BJ (cell line): ENCODE measurements at places on chromosomes 5 and 9.

GRCh38 chr9:137296670-137297664, 5.1 kb downstream of the NRARP start:
- no peak for DNase-seq

DNA sequence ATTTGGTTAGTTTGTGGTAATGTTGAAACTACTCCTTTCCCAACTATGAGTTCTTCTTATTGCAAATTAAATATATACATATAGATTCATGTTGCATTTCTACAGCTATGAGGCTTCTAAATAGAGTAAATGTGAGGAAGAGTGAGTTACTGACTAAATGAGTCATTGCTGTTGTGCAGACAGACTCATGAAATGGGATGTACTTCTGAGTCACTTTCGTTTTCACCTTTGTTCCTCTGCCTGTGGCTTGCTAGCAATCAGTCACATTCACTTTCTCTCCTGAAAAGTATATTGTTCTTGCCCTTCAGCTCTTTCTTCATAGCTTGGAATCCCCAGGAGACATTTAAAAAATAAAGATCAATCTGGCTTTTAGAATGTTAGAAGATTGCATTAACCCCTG, 295.5 kb upstream of the SMC2 start:
- DNase-seq: no peak

DNA sequence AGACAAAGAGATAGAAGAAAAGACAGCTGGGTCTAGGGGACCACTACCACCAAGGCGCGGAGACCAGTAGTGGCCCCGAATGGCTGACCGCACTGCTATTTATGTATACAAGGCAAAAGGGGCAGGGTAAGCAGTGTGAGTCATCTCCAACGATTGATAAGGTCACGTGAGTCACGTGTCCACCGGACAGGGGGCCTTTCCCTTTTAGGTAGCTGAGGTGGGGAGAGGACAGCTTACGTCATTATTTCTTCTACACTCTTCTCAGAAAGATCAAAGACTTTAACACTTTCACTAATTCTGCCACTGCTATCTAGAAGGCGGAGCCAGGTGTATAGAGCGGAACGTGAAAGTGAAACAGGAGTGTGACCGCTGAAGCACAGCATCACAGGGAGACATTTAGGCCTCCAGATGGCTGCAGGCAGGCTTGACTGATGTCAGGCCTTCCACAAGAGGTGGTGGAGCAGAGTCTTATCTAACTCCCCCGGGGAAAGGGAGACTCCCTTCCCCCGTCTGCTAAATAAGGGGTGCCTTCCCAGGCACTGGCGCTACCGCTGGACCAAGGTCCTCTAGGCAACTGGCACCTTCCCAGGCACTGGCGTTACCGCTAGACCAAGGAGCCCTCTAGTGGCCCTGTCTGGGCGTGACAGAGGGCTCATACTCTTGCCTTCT, 6.1 kb upstream of the PRR16 start:
- DNase-seq: no peak

- no peak for DNase-seq
Measured at GRCh38 chr9:108479989-108480652, 375.7 kb downstream of the ACTL7B start.

GRCh38 chr5:95773335-95774059, 42.4 kb downstream of the RHOBTB3 start:
- DNase-seq: no peak

DNA sequence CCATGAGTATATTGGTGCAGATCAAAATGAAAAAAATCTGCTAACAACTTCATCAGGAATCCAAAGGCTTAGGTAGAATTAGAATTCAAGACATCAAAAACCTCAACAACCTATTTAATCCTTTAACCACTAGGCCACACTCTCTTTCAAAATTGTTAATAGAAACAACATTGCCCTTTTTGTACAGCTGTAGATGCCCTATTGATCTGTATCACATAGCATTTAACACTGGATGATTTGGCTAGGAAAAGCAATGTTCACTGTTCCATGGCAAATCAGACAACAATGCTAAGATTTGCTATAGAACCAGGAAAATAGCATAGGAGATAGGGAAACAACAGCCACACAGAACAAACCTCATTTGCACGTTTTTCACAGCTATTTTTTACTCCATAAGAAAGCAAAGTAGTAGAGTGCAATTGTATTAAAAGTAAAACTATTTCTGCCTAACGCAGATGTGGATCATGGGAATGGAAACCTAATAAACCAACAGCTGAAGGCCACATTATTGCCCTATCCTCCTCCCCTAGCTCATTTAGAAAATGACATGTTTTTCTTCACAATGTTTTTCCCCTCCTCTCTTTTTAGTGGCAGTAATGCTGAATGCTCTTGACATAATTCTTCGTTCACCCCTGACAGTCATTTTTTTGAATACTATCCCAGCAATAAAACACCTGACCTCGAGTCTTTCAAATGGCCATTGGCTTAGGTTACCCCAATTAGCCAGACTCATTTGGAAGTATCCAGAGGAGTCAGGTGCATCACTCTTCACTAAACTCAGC, 373.0 kb upstream of the CCNH start:
- no peak for DNase-seq

- no peak for DNase-seq
Measured at GRCh38 chr9:91214867-91215266, 146.9 kb downstream of the AUH start.

DNA sequence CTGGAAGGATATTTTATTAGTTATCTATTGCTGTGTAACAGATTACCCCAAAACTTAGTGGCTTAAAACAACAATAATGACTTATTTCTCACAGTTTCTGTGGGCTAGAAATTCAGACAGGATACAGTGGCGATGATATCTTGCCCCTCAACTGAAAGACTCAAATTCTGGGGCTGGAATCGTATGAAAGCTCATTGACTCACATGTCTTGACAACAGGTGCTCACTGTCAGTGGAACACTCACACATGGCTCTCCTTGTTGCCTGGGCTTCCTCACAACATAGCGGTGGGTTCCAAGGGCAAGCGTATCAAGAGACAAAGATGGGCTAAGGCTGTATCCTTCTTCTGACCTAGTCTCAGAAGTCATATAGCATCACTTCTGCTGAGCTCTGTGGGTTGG, 3.7 kb upstream of the GNPDA1 start:
- DNase-seq: no peak

DNA sequence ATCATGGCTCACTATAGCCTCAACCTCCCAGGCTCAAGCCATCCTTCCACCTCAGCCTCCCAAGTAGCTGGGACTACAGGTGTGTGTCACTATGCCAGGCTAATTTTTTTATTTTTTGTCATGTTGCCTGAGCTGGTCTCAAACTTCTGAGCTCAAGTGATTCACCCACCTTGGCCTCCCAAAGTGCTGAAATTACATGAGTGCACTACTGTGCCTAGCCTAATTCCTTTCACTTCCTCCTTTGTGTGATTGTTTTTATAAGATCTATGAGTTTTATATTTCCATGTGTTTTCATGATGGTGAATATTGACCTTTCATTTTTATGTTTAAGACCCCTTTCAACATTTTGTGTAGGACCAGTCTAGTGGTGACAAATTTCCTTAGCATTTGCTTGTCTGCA, 55.2 kb upstream of the IL12B start:
- DNase-seq: no peak

DNA sequence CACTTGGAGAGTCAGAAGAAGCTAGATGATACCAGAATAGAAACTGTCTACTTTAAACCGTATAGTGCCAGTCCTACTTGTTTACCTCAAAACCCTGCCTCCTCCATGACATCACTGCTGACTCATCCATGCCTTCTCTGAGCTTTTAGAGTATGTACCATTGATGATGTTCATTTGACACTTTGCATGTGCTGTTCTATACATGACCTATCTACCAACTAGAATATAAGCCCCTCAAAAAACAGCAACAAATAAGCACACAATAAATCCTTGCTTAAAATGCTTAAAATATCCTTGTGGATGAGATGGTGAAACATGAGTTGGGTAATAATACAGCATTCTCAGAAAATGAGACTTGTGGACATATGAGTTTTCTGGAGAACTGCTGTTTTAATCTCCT, 2.6 kb downstream of the CTNNAL1 start:
- peak; percentile 14 for DNase-seq

GRCh38 chr9:109409773-109410397, 88.2 kb downstream of the PTPN3 start:
- no peak for DNase-seq

- no peak for DNase-seq
Measured at GRCh38 chr5:76820526-76820890, 1.7 kb downstream of the F2RL1 start.

DNA sequence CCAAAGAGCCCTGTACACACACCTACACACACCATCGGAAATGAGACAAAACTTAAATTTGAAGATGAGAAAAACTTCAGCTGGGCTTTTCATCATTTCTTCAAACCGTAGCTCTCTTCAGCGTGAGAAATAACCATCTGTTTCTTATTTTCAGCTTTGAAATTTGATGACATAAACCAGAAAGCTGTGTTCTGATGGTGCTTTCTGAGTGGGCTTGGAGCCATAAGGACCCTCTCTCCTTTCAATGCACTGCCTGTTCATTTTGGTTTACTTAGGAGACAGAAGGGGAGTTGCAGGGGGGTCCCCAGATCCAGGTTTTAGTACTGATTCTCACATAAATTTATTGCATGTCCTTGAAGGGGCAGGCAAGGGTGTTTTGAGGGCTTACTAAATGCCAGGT, 9.5 kb downstream of the FBXO10 start:
- DNase-seq: no peak

GRCh38 chr5:163988566-163988965, 483.1 kb downstream of the MAT2B start:
- DNase-seq: no peak

DNA sequence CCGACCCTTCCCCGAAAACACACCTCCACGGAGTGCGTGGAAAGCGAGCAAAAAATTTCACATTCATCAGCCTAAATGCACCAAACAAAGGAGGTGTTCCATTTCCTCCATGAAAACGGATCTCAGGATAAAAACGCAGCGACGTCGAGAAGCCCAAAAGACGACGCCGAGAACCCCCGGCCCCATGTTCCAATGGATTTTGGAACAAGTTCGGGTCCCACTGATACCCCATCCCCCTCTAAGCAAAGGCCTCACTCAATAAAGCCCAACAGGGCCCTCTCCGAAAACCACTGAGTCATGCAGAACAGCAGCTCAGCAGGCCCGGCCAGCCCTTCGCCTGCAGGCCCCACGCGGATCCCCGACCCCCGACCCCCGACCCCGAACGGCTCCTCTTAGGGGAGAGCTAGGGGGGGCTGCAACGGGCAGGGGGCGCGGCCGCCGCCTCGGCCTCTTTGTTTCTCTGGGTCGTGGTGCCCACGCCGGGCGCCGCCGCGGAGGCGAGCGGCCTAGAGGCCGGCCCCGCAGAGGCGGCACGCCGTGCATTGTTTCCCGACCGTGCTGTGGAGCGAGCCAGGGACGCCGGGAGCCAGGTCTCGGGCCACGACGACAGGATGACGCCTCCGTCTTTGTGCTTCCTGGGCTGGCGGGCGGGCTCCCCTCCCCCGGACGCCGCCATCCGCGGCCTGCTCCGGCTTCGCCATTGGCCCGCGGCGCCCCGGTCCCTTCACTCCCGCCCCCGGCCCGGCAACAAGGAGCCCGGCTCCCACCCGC, 915 bp downstream of the ZFAND5 start:
- DNase-seq: no peak

DNA sequence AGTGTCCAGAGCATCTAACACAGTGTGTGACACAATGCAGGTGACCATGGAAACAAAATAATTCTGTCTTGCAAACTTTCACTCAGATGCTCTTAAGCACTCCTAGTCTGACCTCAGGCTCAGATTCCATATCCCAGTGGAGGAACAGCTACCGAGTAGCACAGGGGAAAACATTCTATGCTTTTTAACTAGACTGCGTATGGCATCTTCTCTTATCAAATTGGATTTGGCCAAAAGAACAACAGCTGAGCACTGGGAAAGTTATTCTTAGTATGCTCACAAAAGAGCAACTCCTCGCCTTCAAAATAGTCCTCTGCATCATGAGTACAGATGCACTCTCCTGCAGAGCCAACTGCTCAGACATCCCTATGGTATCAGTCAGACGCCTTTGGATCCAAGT, 528.2 kb upstream of the DAP start:
- no peak for DNase-seq

DNA sequence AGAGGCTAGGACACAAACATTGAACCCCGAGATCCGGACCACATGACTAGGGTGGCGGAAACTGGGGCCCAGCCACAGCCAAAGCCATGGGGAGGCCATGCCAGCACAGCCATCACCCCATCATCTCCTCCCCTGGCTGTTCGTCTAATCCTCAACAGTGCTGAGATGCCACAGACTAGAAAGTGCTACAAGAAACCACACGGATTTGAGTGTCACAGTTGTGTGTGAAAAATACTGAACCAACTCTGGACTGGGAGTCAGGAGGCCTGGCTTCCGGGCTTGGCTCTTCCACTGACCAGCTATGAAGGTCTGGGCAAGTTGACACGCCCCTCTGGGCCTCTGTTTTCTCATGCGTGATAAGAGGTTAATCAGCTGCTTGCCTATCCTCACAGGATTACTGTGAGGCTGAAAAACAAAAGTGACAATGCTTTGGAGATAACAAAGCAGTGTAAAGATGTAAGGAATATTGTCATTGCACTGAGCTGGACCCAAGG, 38.8 kb upstream of the SHB start:
- no peak for DNase-seq

DNA sequence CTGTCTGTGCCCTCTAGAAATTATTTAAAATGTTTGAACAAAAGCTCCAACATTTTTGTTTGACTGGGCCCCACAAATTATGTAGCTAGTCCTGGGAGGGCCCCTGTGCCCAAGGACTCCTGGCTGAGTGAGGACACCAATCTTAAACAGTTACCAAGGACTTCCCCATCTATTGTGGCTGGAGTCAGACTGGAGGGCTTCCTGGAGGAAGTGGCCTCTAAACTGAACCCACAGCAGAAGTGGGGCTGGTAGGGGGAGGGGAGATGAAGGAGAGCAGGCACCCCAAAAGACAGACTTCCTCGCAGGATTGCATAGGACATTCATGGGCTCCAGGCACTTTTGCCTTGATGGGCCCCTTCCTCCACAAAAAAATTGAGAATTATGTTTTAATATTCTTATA, 8.1 kb downstream of the ADAMTS13 start:
- no peak for DNase-seq

DNA sequence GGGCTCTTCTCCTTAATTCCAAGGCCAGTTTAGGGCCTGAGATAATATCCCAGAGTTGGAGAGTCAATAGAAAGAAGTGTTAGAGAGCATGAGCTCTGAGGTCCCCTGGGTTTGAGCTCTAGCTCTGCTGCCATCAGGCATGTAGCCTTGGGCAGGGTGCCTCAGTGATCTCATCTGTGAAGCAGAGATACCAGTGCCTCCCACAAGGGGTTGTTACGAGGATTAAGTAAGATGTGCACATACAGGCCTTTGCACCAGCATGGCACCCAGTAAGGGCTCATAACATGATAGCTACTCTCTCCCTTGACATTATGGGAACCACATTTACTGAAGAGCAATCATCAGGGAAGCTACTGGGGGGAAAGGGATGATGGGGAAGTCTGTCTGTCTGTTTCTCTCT, 265.7 kb downstream of the HSPA4 start:
- no peak for DNase-seq
